ENCODE measurements at places on chromosomes 5 and 9.

GRCh38 chr5:14945450-14945849 is 73.9 kb upstream of the ANKH start:
- DNase-seq, result no peak

GRCh38 chr5:116514421-116514970 is 60.1 kb downstream of the SEMA6A start:
- DNase-seq, result no peak

- no peak for DNase-seq
These were observed 255.7 kb upstream of the TNC start for GRCh38 chr9:115373710-115374045.

GRCh38 chr5:74490814-74491213 is 149.7 kb downstream of the ENC1 start:
- no peak for DNase-seq

Data from NCI-H187 treated with DMSO at 0.1 percent for 48 hours (cell line).